ENCODE measurements at places on chromosomes 11 and 22.

DNA sequence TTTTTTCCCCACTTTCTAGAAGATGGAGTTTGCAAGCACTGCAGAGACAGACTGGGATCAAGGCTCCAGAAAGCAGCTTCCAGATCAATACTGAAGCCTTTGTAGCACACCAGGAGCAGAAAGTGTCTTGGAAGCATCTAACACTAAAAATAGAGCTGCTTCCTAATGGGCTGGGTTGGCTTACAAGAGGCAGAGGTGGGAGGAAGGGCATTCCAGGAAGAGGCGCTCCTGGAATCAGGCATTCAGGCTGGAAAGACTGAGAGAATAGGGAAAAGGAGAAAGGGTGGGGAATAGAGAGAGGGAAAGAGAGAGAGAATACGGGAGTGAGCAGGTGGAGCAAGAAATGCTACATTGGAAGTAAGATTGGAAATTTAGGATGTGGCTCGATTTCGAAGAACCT, 395.9 kb downstream of the OPCML start:
- no peak for DNase-seq

GRCh38 chr22:43848366-43849171, 13.7 kb downstream of the SULT4A1 start:
- no peak for DNase-seq

- DNase-seq: no peak
Observed at GRCh38 chr22:29887358-29887757, 4.4 kb downstream of the MTMR3 start.

DNA sequence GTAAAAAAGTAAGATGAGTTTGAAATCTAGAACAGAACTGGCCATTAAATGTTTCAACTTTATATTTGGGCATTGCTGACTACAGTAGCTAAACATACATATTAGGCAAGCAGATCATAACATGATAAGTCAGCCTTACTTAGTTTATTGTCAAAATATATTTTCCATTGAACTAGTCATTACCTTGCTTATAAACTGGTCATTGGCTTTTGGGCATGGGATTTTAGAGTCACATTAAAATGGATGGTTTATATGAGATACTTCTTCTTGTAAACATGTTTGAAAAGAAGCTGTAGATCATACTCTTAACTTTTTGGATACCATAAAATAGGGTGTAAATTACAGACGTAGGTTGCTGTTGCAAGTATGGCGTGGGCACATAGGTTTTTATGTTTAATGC, 2.7 kb downstream of the HIPK3 start:
- DNase-seq: no peak

DNA sequence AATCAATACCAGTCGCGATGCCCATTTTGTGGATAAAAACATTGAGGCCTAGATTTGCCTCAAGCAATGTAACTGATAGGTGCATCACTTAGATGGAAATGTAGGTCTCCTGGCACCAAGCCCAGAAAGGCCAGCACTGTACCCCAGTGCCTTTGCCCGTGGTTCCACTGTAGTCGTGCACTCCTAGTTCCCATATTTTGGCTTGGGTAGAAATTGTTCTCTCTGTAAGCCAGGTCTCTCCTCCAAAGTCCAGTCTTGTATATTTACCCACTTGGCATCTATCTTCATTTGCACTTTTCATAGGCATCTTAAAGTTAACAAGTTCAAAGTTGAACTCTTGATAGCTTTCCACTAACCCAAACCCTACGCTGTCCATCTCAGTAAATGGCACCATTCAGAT, 41.6 kb upstream of the DMC1 start:
- no peak for DNase-seq

DNA sequence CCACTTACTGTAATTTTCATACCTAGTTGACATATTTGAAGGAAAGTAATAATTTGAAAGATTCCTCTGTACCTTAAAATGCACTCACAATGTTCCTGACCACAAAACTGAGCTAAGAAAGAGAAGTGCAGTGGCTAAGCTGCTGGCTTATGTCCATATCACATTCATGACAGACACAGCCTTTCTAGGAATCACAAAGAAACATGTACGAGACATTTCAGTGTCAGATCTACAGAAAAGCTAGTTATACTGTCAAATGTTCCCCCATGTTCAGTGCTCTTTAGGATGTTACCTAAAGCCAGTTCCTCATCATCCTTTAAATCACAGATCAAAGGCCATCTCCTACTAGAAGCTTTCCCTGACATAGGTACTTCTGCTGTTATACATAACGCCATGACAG, 142.2 kb upstream of the C11orf58 start:
- no peak for DNase-seq

DNA sequence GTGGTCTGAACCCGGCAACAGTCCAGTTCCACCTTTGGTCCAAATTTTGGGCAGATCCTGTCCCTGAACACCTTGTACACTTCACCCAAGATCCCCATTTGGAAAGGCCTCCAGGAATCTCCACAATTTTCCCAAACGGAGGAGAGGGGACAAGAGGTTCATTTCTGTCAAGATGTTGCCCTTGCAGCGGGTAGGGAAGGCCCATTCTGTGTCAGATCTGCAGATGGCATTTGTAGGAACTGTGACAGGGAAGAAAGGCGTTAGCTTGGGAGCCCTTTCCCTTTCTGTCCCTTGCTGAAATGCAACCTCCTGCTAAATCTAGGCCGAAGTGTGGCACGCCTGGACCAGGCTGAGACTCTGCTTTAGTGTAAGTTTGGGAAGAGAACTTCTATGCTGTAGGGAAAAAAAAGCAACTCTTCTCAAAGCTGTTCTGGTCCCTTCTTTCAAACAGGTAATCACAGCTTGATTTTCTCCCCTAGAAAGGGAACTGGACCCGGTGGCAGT, 86.0 kb downstream of the SCN3B start:
- no peak for DNase-seq

- no peak for DNase-seq
Observed at GRCh38 chr11:61601512-61601911, 20.6 kb upstream of the SYT7 start.

DNA sequence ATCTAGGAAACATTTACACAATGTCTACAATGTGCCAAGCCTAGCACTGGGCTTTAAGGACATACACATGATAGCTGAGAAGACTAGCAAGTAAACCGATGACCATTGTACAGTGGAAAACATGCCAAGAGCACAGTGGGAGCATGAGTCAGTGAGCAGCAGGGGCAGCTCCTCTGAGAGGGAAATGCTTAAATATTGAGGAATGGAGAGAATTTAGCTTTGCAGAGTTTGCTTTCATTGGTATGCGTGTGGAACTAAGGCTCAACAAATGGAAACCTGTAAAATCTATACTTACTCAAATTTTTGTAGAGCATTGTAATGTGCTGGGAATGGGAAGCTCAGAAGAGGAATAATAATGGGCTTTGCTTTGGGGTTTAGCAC, 282.3 kb downstream of the ST3GAL4 start:
- DNase-seq: no peak

- DNase-seq: no peak
Observed at GRCh38 chr11:76918941-76919386, 58.2 kb downstream of the ACER3 start.

DNA sequence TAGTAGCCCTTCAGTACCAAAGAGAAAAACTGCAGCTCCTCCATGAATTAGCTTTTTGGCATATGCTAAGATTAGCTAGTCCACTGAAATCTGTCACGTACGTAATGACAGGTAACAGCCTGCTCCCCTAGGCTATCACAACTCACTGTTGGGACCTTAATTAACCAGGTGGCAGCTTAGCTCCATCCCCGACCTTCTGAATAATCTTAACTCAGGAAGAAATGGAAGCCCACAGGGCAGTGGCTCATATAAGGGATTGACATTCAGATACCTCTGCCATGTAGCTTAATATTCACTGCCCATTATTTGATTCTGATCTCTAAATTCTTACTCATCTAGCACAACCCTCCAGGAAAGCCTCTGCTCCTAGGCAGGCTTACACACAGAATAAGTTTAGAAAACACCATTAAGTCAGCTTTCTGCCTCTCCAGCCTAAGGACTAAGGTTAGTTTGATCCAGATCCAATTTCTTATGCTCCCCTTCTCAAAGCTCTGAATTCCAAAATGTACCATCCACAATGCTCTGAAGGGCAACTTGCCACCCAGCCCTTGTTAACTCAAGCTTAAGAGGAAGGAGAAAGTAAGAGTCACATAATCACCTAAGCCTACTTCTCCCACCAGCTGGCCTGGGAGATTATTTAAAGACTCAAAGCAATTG, 5.0 kb downstream of the HSPA8 start:
- no peak for DNase-seq

DNA sequence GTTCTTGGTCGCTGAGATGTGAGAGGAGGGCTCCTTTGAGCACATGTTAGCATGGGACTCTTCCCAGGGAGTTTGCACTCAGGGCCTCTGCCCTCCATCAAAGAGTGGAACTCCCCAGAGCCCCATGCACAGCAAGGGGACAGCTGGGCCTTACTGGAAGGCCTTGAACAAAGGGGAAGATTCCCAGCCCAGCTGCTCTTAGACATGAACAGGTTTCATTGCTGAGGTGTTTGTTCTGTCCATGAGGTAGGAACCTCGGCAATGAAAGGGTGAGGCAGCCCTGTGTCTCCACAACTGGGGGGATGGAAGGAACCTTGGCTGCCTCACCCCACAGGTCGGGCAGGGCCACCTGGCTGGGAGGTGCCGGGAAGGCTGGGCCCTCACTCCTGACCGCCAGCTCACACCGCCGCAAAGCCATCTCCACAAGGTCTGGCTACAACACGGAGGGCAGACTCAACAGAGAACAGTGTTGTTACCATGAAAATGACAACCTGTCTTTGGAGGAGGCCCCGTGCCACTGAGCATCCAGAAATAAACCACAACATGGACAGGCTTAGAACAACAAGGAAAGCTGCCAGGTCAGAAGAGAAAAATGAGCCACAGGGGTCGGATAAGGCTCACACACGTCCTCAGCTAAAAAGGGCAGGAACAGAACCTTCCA, 3.2 kb downstream of the DERL3 start:
- no peak for DNase-seq

DNA sequence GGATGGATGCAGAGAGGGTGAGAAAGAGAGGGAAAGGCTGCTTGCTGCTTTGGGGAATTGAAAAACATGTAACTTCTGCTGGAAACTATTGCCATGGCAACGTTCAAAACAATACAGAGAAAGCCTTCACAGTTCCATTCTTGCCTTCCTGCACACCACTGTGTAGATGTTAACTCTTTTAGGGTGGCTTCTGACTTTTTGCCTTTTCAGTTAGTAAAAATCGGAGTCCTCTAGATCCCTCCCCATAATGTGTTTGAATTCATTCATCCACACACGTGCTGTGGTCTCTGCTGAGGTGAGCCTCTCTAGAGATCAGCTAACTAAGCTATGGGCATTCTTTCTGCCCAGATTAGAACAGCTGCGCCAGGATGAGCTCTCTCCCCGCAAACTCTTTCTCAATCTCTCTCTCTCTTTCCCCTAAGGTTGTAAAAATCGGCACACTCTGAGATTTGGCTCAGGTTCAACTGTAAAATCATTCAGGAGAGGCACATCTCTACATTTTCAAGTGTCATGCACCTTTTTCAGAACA, 1178.3 kb downstream of the LRRC4C start:
- DNase-seq: no peak

DNA sequence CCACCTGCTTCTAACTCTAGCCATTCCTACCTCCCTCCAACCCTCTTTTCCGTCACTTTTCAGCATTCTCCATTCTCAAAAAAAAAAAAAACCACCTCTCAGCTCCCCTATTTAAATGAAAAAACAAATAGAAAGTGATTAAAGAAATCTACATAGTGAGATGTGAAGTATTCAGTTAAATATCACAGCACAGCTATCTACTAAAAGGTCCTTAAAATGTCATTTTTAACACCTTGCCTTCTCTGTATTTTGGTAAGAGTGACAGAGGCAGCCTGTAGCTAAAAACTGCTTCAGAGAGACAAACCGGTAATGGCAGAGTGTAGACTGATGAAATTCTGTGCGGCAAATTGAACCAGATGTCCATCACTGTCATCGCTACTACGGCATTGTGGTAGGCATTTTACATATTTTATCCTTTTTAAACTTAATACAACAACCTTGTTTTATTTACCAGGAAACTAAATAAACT, 346 bp upstream of the ALG9 start:
- no peak for DNase-seq

DNA sequence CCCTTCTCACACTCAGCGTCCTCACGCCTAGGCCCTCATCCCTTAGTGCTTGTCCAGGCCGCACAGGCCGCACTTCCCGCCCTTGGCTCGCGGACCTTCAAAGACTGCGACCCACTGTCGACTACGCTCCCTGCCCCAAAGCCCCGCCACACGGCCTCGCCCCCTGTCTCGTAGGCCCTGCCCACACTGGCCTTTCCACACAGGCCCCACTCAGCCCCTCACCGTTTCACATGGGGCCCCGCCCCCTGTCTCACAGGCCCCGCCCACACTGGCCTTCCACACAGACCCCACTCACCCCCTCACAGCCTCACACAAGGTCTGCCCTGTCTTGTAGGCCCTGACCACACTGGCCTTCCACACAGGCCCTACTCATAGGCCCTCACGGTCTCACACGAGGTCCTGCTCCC, 11.0 kb downstream of the NRXN2 start:
- no peak for DNase-seq

DNA sequence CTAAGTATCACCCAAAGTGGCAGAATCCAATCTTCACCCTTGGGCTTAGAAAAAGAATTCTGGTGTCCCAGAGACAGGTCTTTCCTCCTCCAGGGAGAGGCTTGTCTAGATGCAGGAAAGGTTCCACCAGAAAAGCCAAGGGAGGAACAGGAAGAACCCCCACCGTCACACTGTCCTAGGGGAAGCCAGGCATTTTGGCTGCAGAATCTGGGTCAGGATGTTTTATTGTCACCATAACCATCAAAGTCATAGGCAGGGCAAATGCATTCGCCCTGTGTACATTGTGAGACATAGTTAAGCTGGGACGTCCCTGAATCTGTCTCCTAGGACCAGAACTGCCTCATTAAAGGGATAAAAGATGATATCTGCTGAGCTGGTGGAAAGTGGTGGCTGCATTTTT, 590.5 kb downstream of the OPCML start:
- DNase-seq: no peak

- no peak for DNase-seq
Observed at GRCh38 chr22:36385491-36386350, 2.0 kb downstream of the MYH9 start.

GRCh38 chr22:49261616-49262015, 566.1 kb downstream of the BRD1 start:
- DNase-seq: no peak

DNA sequence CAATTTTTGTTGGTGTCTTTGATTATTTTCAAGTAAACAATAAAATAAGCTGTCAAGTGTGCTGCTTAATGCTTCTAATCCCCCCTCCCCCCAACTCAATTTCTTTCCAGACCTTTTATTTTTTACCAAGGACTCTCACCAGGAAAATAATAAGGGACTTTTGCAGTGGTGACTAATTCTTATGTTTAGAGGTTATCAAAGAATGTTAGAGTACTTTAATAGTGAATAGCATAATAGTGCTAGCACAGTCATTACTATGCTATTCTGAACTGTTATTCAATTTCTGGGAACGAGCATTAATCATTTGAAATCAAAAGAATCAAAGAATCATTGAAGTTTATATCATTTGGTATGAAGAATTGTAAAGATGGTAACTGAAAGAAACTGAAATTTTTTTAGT, 251.4 kb downstream of the DDX10 start:
- DNase-seq: no peak
